ENCODE measurements at places on chromosomes 3 and 15.
A peak's percentile ranks its signal among the peaks of the same experiment; 100 is the strongest.

- DNase-seq = no peak
These were observed 31.8 kb downstream of the MYO9A start for GRCh38 chr15:72086010-72086697.

DNA sequence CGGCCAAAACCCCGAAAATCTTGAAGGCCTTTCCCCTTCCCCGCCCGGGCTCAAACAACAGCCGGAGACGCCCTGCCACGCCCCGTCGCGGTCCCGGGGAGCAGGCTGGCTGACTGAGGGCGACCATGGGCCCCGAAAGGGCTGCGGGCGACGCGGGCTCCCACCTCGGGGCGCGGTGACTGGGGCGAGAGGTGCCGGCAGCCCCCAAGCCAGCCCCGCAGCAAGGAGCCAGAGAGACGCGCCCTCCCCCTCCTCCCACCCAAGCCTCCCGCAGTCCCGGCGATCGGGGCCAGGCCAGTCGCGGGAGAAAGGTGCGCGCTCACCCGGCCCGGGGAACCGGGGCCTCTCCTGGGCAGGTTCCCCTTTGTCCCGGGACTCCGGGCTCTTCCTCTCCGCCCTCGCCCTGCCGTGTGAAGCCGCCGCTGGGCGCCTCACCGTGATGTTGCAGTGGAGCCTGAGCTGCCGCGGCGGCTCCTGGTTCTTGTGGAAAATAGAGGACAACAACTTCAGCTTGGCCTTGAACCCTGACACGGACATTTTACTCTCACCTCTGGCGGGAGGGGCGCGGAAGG lies 30.6 kb upstream of the ZSCAN2 start:
- DNase-seq = peak; percentile 26

GRCh38 chr15:42130246-42130986 lies 26.0 kb downstream of the PLA2G4F start:
- no peak for DNase-seq

GRCh38 chr15:74376226-74376625 lies 8.8 kb upstream of the CYP11A1 start:
- DNase-seq = no peak

GRCh38 chr3:18423401-18424212 lies 1.5 kb downstream of the SATB1 start:
- DNase-seq = no peak

GRCh38 chr3:61783993-61784718 lies 222.8 kb downstream of the PTPRG start:
- no peak for DNase-seq

- no peak for DNase-seq
These were observed 688 bp downstream of the XPC start for GRCh38 chr3:14177580-14178246.

DNA sequence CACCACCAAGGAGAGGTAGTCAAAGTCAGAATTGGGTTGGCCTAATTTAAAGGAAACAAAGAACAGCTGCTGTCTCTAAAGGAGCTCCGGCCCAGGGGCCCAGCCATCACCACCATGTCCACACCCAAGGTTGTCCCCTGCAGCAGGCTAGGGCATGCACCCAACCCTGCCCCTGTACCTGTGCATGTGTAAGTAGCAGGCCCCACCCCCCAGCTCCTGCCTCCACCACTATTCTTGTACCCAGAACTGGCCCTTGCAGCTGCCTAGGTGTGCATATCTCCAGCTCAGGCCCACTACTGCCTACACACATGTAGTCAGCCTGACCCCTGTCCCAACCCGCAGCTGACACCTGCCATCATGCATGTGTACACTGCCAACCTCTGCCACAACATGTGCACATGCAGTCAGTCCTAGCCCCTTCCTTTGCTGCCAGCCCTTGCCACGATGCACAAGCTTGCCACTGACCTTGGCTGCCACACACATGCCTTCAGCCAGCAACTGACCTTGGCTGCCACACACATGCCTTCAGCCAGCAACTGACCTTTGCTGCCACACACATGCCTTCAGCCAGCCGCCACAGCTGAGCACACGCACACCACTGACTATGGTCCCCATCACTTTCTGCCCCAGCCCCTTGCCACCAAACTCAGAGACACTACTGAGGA lies 39.7 kb downstream of the FGF12 start:
- DNase-seq = no peak

DNA sequence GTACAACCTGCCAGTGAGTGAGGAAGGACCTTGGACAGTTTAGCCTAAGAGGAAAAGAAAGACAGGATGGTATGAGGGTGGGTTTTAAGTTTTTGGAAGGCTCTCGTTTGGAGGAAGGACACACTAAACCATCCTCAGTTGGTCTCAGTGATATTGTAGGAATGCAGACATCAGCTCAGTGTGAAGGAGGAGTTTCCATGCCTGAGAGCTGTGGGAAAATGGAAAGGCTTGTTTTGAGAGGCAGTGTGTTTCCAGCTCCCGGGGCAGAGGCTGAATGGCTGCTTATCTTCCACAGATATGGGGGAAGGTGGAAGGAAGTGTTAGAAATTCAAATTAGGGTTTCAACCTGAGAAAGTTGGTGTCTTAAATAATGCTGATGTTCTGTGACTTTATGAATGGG lies 89.6 kb upstream of the MYZAP start:
- DNase-seq = no peak

DNA sequence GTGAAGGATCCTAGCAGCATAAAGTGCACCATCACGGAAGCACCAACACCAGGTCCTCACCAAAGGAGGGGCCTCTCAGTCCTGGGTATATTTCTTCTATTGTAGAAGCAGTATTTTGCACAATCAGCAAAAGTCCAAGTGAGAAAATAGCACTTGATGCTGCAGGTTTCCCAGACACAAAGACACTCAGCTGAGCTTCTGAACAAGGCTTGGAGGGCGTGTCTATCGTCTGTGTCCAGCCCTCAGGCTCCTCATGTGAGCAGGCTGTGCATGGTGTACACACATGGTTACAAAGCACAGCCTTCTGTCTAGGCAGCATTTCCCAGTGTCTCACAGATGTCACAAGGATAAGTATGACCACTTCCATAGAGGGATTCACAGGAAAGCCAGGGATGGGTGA lies 98.3 kb upstream of the SPATA12 start:
- no peak for DNase-seq

GRCh38 chr3:32992310-32992686 lies 40.9 kb downstream of the CCR4 start:
- DNase-seq = no peak

- no peak for DNase-seq
These were observed 9.2 kb downstream of the POC1A start for GRCh38 chr3:52144796-52145735.

GRCh38 chr3:45516829-45517228 lies 77.7 kb upstream of the LIMD1 start:
- no peak for DNase-seq
